ENCODE measurements at places on chromosomes 2 and 18.

- no peak for DNase-seq
Observed at GRCh38 chr2:209324281-209324680, 99.6 kb upstream of the MAP2 start.

DNA sequence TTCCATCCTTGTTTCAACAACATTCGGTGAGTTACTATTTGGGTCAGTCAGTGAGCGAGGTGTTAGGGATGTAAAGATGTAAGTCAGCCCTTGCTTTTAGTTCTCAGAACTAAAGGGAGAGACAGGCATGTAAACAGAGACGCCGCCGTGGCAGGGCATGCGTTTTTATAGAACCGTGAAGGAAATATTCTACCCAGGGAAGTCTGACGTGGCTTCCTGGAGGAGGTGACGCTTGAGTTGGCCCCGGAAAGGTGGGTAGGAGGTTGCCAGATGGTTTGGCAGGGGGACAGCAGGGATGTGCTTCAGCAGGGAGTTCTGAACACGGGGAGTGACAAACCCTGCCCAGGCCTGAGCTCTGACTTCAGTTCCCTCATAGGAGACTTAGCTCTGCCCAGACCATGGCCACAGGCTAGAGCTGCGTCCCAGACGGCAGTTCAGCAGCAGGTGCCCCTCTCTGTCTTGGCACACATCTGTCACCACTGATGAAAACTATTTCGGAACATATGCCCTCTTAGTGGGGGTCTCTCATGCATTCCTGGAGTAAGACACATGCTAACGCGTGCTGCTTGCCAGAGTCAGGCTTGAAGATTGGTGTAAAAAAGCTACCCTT, 23.4 kb upstream of the RPL31 start:
- no peak for DNase-seq

- peak; percentile 98 for DNase-seq
Observed at GRCh38 chr18:80009661-80010550, 21.5 kb upstream of the TXNL4A start.

DNA sequence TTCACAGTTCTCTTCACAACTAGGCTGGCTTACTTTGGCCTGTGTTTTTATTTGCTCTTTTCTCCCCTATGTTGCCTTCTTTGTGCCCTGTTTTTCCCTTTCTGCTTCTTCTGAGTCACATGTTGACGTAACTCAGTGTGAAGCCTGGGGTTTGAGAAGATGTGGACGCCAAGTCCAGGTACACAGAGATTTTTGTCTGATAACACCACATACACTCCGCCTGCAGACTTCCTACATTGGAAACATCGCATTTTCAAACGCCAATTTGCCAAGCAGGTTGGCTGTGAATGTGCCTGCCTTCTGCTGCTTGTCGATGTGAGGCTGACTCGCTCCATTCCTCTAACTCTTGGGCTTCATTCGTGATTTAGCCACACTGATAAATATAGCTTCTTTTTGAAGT, 62.6 kb upstream of the FN1 start:
- no peak for DNase-seq

GRCh38 chr2:168165397-168165796, 82.0 kb downstream of the STK39 start:
- DNase-seq, result peak; percentile 85

GRCh38 chr2:167342769-167343168, 454.5 kb downstream of the XIRP2 start:
- DNase-seq, result no peak

DNA sequence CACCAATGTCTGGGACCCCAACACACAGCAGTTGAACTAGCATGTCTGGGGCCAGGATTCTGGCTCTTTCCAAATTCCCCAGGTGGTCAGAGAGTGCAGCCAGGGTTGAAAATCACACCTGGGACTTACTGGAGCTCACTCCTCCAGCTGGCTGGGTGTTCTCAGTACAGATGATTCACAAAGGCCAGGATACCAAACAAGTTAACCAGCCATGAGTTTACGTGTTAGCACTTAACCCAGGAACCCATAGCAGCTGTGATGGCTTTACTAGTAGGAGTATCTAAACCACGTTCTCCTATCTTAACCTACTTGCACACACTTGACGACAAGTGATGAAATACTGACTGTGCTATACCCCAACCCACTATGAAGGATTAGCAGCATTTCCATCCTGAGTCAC, 222.8 kb downstream of the FBXO15 start:
- no peak for DNase-seq

DNA sequence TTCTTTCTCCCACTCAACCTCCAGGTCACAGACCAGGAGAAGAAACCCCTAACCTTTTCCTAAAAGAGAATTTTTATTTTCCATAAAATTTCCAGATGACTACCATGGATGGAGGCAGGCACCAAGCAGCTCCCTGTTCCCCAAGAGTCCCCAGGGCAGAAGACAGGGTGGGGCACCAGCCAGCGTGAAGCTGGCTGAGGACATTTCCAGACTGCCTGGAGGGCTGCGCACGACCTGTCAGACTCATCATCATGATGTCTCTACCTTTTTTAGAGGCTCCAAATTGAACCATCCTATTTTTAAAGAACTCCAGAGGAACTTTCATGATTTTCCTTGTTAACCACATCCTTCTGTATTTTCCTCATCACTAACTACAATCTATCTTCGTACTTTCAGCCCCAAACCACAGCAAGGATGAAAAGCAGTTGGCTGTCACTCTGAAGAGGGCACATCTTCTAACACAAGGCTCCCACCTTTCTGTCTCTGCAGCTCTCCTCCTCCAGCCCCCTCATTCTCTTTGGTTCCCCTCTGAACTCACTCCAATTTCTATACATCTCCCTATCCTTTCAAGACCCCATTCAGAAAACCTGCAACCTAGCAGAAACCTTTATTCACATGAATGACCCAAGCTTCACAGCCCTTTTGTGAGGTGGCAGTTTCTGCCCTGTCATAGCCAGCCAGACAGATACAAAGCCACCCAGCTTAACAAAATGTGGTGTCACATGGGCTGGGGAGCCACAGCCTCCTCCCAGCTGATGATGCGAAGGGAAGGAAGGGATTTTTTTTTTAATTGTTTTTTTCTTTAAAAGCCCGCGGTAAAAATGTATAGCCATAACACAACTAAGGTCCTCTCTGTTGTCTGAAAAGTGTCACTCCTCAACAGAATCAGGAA, 11.1 kb downstream of the AMMECR1L start:
- DNase-seq, result no peak

DNA sequence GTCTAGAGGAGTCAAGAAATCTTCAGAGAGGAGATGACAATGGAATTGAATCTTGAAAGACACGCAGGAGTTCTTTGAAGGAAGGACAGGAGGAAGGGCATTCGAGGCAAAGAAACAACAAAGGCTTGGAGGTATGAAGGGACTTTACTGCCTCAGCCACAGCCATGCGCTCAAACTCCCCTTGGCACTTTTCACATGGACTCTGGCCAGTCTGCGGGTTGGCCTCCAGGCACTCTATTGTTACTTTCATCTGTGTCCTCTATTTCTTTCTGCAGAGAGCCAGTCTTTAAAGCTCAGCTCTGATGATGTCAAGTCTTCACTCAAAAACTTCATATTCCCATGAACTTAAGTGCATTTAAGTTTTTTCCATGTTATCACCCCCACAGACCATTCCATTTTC, 95.4 kb downstream of the ZAP70 start:
- DNase-seq, result no peak

- DNase-seq, result no peak
Observed at GRCh38 chr18:9135081-9135911, 1.3 kb upstream of the ANKRD12 start.

GRCh38 chr2:196205011-196205766, 33.8 kb upstream of the STK17B start:
- DNase-seq, result no peak

DNA sequence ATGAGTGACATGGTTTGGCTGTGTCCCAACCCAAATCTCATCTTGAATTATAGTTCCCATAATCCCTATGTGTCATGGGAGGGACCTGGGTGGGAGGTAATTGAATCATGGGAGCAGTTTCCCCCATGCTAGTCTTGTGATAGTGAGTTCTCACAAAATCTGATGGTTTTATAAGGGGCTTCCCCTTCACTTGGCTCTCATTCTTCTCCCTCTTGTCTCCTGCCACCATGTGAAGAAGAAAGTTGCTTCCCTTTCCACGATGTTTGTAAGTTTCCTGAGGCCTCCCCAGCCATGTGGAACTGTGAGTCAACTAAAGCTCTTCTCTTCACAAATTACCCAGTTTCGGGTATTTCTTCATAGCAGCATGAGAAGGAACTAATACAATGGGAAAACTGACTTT, 14.0 kb downstream of the DNAH7 start:
- no peak for DNase-seq

- peak; percentile 78 for DNase-seq
Observed at GRCh38 chr18:21112140-21112473, 494 bp upstream of the ROCK1 start.

GRCh38 chr2:10895231-10895630, 16.5 kb upstream of the KCNF1 start:
- no peak for DNase-seq

DNA sequence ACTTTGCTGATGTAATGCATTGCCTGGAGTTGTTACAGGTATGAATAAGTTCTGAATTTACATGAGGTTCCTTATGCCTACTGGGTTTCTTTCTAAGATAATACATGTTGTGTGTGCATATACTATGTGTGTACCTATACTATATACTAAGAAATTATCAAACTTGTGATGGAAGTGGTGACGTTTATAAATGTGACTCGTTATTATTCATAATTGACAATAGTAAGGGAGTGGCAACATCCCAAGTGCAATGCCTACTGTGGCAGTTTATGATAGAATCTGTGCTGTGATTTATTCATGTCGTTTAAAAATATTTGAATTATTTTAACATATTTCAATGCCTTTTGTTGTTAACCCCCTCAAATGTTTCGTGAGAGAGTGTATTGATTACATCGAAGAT, 29.9 kb downstream of the MYOM1 start:
- DNase-seq, result no peak

DNA sequence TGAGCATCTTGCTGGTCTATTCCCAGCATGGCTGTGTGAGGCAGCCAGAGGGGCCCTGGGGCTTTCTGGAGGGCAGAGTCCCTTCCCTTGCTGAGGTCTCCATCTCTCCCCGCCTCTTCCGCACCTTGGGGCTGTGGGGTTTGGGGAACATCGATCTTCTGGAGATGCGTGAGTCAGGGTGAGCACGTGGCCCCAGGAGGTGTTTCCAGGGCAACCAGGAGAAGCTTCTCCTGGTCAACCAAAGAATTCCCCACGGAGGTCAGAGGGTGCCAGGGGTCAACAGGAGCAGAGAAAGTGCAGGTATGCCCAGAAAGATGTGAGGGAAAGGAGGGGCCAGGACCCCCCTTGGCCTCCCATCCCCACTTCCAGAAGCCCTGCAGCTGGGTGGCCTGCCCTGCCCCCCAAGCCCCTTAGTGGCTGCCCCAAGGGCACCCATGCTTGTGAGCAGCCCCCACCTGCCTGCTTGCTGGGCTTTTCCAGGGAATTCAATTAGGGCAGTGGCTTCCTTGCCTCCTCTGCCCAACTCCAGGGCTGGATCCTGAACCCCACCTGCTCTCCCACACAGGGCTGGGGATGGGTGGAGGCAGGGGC, 2.8 kb upstream of the PROM2 start:
- no peak for DNase-seq
